ENCODE measurements at places on chromosomes 16 and 17.

GRCh38 chr17:81120149-81120484 lies 45.2 kb upstream of the PVALEF start:
- no peak for DNase-seq

- peak; percentile 19 for DNase-seq
Observed at GRCh38 chr17:77709594-77709993, 248.9 kb upstream of the TNRC6C start.

GRCh38 chr16:83899978-83900377 lies 1.1 kb downstream of the MLYCD start:
- DNase-seq, result no peak

DNA sequence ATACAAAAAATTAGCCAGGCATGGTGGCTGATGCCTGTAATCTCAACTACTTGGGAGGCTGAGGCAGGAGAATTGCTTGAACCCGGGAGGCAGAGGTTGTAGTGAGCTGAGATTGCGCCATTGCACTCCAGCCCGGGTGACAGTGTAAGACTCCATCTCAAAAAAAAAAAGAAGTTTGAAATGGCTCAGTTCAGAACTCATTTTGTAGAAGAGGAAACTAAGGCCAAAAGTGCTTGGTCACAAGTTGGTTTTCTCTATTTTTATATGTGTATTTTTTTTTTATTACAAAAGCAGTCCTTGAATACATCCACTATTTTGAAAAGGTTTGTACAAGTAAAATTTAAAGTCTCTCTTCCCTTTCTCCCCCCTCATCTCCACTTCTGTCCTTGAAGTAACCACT lies 5.5 kb downstream of the TAC4 start:
- DNase-seq, result no peak

DNA sequence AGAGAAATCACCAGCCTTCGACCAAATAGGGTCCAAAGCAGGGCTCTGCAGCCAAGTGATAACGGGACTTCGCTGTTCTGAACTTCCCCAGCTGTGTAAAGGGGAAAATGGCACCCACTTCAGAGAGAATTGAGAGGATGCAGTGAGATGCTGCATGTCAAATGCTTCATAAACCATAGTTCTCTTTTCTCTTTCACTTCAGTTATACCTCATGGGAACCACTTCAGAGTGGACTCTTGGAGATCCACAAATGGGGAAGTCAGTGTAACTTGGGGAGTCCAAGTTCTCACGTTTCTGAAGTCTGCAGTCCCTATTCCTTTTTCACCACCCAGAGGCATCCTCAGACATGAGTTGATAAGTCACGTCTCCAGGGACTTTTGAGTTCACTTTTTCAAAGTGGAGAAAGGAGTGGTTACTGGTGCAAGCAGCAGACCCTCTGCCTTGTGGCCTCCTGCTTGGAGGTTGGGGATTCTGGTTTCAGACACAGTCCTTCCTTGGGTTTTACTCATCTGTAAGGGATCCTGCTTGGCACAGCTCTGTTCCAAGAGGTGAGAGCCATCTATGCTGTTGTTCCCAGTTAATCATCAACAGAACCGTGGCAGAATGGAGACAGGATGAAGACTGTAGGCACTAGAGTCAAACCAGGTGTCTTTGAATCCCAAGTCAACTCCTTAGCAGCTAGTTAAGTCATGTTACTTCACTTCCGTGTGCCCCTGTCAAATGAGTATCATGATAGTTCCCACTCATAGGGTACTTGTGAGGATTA lies 123.4 kb upstream of the NOL11 start:
- DNase-seq, result no peak

DNA sequence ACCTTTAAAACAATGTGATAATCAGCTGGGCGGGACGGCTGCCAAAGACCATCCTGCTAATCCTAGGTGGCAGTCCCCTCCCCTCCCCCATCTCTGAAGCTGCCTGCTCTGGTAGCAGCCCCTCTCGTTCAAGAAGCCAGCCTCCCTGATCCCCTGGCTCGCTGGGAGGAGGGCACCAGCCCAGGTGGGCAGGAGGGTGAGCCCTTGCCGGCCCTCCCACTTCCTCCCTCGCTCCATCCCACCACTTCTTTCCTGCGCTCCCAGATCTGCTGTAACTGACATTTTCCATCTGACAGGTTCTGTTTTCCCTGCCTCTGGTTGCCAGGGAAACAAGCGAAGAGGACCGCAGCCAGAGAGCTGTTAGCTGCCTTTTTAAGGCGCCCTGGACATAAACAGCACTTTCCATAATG lies 155.7 kb upstream of the TNRC6C start:
- no peak for DNase-seq

- no peak for DNase-seq
Observed at GRCh38 chr16:84794626-84795025, 25.2 kb upstream of the CRISPLD2 start.

- no peak for DNase-seq
Observed at GRCh38 chr16:86575095-86575685, 3.2 kb upstream of the FOXL1 start.

GRCh38 chr17:410543-411401 lies 58.2 kb upstream of the RPH3AL start:
- no peak for DNase-seq

- no peak for DNase-seq
Observed at GRCh38 chr16:83115491-83116232, 488.9 kb downstream of the CDH13 start.

DNA sequence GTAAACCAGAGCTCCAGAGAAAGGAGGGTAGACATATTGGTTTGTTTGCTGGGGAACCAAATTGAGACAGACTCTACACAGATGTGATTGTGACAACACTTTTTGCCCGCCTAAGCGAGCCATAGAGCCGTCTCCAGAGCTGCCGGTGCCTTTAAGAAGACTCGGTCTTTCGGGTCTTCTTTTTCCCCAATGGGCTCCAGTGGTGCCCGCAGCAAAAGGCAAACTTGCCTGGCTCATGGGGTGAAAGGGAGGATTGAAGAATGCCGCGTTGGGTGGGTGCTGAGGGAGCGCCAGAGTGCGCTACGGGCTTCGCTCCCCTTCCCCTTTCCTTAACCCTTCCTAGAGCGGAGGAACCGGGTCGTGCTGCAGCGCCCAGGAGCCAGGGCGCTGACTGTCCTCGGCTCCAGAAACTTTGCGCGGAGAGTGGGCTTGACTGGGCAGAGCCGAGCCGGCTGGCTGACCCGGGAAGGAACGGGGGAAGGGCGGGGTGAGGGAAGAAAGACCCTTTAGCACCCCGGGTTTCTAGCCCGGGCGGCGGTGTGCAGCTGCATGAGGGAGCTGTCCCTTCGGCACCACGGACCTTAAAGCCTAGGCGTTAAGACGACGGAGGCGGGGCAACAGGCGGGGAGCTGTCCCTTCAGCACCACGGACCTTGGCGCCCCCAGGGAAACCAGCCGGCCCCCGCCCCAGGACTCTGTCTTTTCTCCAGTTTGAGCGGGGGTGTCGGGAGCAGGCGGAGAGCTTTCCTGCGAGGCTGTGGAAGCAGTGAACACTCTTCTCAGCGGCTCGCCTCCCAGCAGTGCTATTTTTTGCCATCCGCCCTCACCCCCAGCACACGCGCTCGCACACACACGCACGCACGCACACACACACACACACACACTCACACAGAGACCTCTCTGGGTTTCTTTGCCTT lies at the start of gene CACNG3:
CACNG3 (plus strand) TSS at position 880 of the 916 bp plus-strand sequence. CDS start 420 bp downstream, outside the sequence.
- DNase-seq, result no peak

GRCh38 chr17:59607061-59607460 lies 12.6 kb upstream of the CLTC start:
- no peak for DNase-seq

DNA sequence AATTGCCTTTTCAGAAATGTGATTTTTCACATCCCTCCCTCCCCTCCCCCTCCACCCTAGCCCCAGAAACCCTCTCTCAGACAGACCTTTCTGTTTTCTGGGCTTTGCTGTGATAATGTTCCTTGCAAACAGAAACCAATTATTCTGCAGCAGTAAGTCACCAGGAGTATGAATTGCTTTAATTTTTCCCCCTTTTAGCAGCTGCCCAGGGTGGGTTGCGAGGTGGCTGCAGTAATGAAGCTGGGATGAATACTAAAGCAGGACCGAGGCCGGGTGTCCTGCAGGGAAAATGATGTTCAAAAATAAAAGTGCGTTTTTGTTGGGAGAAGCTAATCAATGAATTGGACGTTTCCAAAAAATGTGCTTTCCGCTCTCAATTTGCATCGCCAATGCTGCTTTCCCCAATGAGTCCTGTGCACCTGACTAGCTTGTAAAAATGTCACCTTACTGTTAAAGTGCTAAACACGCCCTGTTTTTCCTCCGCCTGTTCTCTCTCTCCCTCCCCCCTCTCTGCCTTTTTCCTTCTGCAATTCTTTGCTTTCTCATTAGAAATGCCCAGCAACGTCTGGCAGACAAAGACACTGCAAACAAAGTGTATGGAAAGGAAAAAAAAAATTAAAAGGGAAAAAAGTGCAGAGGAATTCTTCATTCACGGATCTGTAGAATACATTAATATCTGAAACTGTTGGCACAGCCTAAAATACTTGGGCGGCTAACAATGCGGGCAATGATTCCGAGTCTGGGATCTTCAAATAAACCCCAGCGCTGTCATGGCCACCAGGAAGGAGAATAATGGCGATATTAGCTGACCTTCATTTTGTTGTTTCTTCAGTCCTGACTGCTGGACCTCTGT lies 244.1 kb downstream of the STX8 start:
- DNase-seq, result no peak

- DNase-seq, result no peak
Observed at GRCh38 chr17:40470932-40471828, 27.9 kb downstream of the IGFBP4 start.

GRCh38 chr16:81782236-81782635 lies 3.1 kb downstream of the PLCG2 start:
- DNase-seq, result no peak

- no peak for DNase-seq
Observed at GRCh38 chr17:50830994-50831393, 4.4 kb upstream of the WFIKKN2 start.

DNA sequence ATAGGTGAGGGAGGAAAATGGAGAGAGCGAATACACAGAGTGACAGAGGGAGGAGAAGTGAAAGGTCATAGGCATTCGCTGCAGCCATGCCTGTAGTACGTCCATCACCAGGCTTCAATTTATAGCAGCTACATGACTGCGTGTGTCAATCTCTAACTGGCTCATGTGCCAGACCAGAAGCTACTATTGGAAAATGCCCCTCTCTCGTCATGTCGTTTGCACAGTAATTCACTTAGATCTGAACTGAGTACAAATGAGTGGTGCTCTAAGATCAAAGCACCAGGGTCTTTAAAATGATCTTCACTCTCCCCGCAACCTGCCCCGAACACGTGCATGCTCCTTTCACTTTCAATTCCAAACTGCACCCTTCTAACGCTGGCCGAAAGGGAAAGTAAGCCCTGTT lies 51.3 kb downstream of the ADCY9 start:
- DNase-seq, result no peak

- no peak for DNase-seq
Observed at GRCh38 chr16:10501016-10501607, 79.3 kb downstream of the EMP2 start.

DNA sequence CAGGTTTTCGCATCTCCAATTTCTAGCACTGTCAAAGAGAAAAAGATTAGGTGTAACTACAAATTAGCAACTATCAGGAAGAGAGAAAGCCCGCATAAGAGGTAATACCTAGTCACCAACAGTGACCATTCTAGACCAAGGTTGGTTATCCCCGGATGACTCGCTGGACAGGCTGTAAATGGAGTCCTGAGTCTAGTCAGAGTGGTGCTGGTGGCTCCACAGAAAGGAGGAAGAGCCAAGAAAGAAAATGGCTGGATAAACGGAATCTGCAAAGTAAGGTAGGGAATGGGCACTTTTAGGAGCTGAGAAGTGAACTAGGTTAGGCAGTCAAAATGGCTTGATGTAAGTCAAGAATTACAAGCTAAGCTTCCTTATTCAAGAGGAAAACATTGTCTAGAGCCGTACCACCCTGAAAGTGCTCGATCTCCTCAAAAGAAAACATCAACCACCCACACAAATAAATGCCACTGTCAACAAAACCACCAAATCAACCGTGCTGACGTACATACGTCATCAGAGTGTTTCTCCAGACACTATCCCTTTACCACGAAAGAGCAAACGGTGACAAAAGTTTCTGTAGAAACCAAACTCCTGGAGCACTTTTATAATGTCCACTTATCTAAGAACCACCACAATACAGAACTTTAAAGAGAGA lies 2.2 kb downstream of the GSPT1 start:
- DNase-seq, result no peak

- DNase-seq, result no peak
Observed at GRCh38 chr16:26050472-26050871, 358.7 kb downstream of the HS3ST4 start.

DNA sequence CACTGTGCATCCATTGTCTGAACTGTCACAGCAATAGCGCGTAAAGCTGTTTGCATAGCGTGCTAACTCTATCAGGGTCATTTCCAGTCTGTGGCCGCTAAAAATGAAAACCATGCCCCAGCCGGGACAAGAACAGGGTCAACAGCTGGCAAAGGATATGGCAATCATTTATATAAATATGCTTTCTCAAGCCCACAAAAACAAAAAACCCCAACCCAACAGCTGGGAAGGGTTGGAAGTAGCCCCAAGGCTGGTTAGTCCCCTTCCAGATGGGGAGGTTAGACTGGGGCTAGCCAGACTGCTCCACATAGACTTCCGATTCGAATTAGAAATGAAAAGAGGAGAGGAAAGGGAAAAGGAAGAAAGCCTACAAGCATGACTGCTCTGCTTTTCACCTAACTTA lies 203.3 kb upstream of the TBX2 start:
- no peak for DNase-seq

- DNase-seq, result no peak
Observed at GRCh38 chr17:39933912-39934311, 6.4 kb downstream of the LRRC3C start.

- no peak for DNase-seq
Observed at GRCh38 chr17:52536489-52536888, 378.0 kb upstream of the CA10 start.

DNA sequence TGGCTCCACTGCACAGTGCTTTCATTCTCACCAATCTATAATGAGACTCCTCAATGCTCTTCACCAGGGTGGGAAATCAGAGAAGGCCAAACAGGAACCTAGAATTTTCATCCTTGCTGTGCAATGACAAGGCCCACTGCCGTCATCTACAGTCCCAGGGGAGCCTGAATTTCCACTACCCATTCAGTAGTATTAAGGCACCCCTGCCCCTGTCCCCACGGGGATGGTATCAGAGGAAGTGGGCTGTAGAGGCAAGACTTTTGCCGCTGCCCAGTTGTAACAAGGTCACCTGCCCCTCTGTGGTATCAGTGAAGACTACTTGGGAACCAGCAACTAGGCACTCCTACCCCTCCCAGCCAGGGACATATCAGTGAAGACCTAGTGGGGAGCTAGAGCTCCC lies 104.5 kb downstream of the C16orf78 start:
- DNase-seq, result no peak

DNA sequence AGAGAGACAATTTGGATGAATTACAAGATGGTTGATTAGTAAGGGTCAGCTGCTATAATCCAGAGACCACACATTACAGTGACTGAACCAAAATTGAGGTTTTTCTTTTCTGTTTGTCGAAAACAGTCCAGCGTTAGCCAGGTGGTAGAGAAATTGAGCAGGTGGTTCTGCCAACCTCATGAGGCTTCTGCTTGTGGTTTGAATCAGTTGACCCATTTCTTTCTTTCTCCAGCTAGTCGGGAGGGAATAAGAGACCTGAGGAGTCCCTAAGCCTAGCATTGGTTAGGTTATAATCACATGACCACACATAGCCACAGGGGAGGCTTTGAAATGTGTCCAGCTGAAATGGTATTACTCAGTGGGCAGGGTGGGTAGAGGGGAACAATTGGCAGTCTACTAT lies 504.6 kb downstream of the HS3ST4 start:
- DNase-seq, result no peak
